ENCODE measurements at places on chromosomes 12 and 14. TPM values are rescaled to one million over a fixed set of nuclear protein-coding genes. Genes with fewer than 3 reads are reported as not detected.

NRIP2 gene
- not detected for total RNA-seq

- no peak for DNase-seq
These were observed 491 bp upstream of the NR2C1 start for GRCh38 chr12:95073698-95074520.

- no peak for DNase-seq
These were observed 73.1 kb upstream of the PWP1 start for GRCh38 chr12:107612508-107612907.

FAIM2 gene
- total RNA-seq, result 0.39 TPM

OTOGL gene
- total RNA-seq, result not detected

IRAK3 gene
- total RNA-seq, result 1.2 TPM

HOXC6 gene
- not detected for total RNA-seq

SIX4 gene
- 0.17 TPM for total RNA-seq

- DNase-seq, result no peak
These were observed 113.6 kb upstream of the SFSWAP start for GRCh38 chr12:131597333-131597732.

DNA sequence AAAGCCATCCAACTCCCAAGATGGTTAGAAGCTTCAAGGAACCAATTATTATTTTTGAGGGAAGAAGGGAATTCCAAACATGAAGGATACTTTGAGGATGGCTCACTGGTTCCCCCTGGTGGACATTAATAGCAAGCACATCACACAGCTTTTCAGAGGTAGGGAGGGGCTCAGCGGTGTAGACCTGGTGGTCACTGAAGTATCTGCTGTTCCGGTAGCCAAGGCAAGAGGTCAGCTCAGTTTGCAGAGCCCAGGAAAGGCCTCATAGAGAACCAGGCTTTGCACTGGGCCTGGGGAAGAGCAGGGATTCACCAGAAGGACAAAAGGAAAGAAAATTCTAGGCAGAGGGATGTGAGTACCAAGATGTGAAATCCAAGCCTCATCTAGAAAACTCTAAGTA is 118.7 kb downstream of the KSR2 start:
- DNase-seq, result no peak

SOAT2 gene
- total RNA-seq, result 2.2 TPM

DNA sequence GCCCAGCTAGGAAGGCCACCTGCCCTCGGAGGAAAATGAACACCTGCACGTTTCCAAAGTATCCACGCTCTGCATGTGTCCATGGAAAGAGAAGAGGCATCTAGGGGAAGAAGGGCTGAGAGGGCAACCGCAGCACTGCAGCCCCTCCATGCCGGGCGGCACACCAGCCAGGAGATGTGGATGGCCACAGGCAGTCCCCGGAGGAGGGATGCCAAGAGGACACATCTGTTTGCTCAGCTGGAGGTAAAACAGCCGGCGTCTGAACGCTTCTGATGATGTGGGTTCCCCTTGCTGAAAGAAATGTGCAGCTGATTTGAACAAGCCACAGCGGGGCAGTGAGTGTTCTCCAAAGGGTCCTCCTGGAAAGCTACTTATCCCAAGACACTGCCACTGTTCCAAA is 34.0 kb downstream of the CHGA start:
- no peak for DNase-seq

UBR7 gene
- total RNA-seq, result 35.2 TPM

C12orf50 gene
- 0.36 TPM for total RNA-seq

GRCh38 chr12:12156116-12156515 is 85.4 kb downstream of the BCL2L14 start:
- DNase-seq, result no peak

DAO gene
- not detected for total RNA-seq

DNA sequence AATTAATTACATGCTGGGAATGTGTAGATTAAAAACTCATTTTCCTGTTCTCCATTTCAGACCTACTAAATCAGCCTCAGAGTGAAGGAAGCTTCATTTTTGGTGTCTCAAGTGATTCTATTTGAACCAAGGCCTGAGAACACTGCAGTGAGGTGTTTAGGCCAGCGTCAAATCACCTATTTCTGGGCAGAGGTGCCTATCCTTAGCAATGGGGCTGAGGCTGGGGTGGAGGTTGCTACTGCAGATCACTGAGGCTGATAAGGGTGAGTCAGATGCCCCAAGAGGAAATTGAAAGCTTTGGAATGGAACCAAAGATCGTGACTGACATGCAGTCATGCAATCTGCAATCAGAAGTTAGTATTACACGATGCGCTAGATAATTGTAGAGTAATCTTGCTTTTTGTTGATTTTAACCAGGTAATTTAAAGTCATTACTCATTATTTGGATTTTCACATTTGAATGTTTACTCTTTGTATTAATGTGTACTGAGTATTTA is 4.4 kb downstream of the TXNRD1 start:
- DNase-seq, result peak; percentile 71

GRCh38 chr14:106210650-106211049 is 684.3 kb downstream of the TMEM121 start:
- peak; percentile 24 for DNase-seq

- no peak for DNase-seq
These were observed 798.0 kb upstream of the MGAT4C start for GRCh38 chr12:87054226-87054625.
